ENCODE measurements at places on chromosomes 13 and 19. TPM values are rescaled to one million over a fixed set of nuclear protein-coding genes. Genes with fewer than 3 reads are reported as not detected.

Gene PRKCG
- not detected for total RNA-seq

GRCh38 chr13:68007576-68007975 is 777.4 kb upstream of the PCDH9 start:
- DNase-seq: no peak

GRCh38 chr19:15675560-15675959 is 2.7 kb downstream of the CYP4F12 start:
- DNase-seq: no peak

DNA sequence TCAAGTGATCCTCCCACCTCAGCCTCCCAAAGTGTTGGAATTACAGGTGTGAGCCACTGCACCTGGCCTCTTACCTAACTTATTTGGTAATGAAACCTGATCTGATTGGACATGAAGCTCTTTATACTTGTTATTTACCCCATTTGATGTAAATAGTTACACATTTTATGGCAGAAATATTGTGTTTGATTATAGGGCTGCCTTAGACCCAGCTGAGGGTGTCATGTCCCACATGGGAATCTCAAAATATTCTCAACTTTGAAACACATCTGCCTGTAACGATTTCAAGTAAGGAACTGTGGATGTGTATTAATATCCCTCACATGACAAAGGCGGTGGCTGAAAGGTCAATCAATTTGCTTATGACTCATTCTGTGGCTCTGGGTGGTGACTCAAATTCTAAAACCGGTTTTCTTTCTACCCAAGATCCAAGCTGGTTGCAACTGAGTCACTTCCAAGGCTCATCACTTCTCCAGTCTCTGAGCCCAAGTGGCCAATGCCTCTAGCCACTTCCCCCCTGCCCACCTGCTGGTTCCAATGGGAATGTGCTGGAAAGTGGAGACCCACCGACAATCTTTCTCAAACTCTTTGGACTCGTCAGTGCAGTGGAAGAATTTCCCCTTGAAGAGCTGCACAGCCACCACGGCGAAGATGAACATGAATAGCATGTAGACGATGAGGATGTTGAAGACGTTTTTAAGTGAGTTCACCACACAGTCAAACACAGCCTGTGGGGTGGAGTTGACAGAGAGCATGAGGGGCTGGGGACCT is 110.9 kb downstream of the IER2 start:
- no peak for DNase-seq

GRCh38 chr19:49506575-49507105 is 5.8 kb upstream of the FCGRT start:
- no peak for DNase-seq

GRCh38 chr13:99033814-99034213 is 56.0 kb upstream of the DOCK9 start:
- no peak for DNase-seq

DNA sequence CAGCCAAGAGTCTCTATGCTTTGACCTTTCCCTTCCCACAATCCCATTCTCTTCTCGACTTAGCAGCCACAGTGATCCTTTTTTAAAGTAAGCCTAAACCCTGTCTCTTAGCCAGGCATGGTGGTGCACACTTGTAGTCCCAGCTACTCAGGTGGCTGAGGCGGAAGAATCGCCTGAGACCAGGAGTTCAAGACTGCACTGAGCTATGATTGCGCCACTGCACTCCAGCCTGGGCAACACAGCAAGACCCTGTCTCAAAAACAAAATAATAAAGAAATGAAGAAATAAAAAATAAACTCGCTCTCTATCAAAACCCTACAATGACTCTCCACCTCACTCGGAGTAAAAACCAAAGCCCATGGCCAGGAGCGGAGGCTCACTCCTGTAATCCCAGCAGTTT is 14.7 kb downstream of the TEX101 start:
- DNase-seq: no peak

DNA sequence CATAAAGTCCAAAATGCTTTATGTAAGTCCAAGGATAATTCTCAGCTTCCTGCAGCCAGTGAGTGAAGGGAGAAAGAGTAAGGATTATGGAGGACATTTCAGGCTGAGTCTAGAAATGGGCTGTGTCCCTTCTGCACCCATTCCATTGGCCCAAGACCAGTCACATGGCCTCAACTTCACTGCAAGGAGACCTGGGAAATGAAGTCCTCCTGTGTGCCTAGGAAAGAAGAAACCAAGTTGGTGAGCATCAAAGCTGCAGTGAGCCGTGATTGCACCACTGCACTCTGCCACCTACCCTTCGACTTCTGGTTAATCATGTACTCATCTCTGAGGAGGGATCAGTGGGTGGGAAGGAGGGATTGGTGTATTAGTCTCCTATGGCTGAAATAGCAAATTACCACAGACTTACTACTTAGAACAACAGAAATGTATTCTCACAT is 3.6 kb upstream of the CD37 start:
- no peak for DNase-seq

GRCh38 chr13:101053301-101054093 is 362.8 kb downstream of the NALCN start:
- DNase-seq: no peak

- no peak for DNase-seq
These were observed 7.0 kb upstream of the RB1 start for GRCh38 chr13:48296528-48296927.

All from esophagus squamous epithelium (tissue), 5 donors.